Stimulated activated CD4-positive, alpha-beta T cell treated with anti-CD3 and anti-CD28 coated beads, Interleukin-12 subunit alpha, Interleukin-12 subunit beta, amount 100 ng/mL, for 4 hours (primary cell): ENCODE measurements at places on chromosomes 4 and X.

- no peak for DNase-seq
Observed at GRCh38 chrX:29870608-29871007, 344.8 kb upstream of the MAGEB2 start.

- DNase-seq, result no peak
Observed at GRCh38 chr4:22457348-22457747, 58.5 kb downstream of the ADGRA3 start.

- DNase-seq, result no peak
Observed at GRCh38 chr4:80331693-80332092, 3.8 kb upstream of the CFAP299 start.

GRCh38 chrX:11427453-11428071 lies 134.3 kb downstream of the AMELX start:
- no peak for DNase-seq

DNA sequence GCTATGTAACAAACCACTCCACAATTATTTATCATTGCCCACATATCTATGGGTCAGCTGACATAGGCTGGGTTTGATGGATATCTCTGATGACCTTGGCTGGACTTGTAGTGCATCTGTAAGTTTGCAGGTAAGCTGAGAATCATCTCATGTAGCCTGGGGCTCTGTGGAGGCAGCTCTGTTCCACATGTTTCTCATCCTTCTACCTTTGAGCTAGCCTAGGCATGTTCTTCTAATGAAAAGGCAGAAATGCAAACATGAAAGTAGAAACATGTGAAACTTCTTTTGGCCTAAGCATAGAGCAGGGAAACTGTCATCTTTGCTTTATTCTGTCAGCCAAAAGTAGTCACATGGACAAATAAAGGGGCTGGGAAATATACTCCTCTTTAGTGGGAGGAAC lies 18.2 kb downstream of the MRPL1 start:
- DNase-seq, result no peak

DNA sequence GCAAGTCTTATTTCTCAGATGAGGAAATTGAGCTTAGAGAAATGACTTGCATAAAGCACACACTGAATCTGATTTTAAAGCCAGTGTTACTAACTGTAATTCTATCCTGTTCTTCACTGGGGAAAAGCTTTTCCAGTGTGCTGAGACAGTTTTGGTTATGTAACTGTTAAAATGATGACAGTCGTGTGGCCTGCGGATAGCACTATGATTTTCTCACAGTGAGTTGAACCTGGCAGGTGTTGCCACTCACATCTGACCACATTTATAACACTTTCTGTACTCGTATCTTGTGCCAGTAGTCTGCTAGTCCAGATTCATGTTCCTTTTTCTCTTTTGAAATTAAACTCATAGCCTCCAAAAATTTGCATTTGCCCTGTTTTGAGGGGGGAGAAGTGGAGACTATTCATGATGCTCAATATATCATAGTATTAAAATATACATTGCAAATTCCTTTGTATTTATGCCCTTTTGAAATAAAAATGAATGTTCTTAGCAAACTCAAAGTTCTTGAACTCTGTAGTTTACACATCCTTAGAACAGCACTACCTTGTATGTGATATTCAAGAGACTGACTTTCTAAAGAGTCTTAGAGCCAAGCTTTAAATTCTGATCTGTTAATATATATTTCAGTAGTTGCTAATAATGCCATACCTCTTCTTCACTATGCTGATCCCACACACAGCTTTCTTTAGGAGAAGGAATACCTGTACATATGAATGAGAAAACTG lies 132.3 kb downstream of the PDLIM5 start:
- DNase-seq, result no peak

DNA sequence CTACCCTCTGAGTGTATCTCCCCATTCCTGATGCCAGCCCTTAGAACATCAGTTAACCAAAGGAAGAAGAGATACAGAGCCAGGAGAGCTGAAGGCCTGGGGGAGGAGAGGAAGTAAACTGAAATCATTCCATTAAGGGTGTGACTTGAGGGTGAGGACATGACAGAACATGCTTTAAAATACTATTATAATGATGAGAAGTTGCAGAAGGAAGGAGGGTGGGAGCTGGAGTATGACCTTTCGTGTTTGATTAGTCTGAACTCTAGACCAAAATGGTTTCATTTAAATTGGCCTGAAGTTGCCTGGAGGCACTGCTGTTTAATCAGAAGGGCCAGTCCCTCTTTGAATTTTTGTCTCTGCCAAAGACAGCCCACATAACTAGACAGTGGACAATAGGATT lies 11.4 kb downstream of the INTS6L start:
- DNase-seq, result no peak

GRCh38 chr4:138647433-138647832 lies 368.1 kb upstream of the NOCT start:
- no peak for DNase-seq

DNA sequence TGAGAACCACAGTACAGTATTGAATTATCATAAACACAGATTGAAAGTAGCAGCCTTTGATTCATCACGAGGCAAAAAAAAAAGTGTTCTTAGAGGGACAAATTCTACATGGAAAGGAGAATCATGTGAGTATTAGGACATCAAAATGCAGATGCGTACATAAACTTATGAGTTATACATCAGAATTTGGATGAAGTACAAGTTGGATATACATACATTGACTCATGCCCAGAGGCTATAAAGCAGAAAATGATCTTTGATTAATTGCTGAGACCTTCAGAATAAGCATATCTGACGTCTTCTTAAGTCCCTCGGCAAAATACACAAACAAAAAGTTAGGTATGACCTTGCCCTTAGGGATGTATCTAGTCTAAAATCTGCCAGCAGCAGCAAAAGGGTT lies 206.4 kb downstream of the LDB2 start:
- no peak for DNase-seq

- DNase-seq, result no peak
Observed at GRCh38 chr4:16760617-16761363, 137.7 kb downstream of the LDB2 start.

DNA sequence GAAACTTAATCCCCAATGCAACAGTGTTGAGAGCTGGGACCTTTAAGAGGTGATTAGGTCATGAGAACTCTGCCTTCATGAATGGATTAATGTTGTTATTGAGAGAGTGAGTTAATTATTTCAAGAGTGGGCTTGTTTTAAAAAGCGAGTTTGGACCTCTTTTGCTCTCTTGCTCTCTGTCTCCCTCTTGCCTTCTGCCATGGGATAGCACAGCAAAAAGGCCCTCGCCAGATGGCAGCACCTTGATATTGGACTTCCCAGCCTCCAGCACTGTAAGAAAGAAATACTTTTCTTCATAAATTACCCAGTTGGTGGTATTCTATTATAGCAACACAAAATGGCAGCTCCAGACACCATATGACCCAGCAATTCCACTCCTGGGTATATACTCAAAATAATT lies 7.0 kb upstream of the ATP6AP2 start:
- DNase-seq, result no peak

- DNase-seq, result no peak
Observed at GRCh38 chrX:40104630-40104984, 6.8 kb upstream of the BCOR start.

- DNase-seq, result no peak
Observed at GRCh38 chr4:80619070-80619674, 283.6 kb downstream of the CFAP299 start.

- no peak for DNase-seq
Observed at GRCh38 chr4:86848136-86848535, 1.0 kb downstream of the SLC10A6 start.

GRCh38 chrX:295136-295535 lies 14.0 kb downstream of the PLCXD1 start:
- no peak for DNase-seq
